NCI-H446 treated with DMSO at 0.1 percent for 48 hours (cell line): ENCODE measurements at places on chromosomes 6 and 20.

- no peak for DNase-seq
These were observed 563.9 kb downstream of the TFAP2A start for GRCh38 chr6:9851006-9851405.

- no peak for DNase-seq
These were observed 898 bp downstream of the LAMA4 start for GRCh38 chr6:112253498-112253840.

- DNase-seq, result no peak
These were observed 11.1 kb upstream of the EXOC2 start for GRCh38 chr6:704046-704445.

DNA sequence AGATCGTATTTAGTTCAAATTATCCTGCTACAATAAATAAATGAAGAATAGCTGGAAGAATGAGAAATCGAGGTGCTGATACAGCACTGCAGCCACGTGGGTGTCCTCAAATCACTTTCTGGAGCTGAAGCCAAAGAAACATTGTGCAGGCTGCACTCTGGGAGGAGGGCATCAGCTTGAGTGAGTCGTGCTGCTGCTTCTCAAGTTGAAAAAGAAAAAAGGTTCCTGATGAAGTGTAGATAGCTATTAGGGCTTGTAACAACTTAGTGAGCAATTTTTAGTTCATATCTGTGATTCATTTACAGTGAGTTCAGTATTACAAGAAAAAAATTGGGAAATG lies 40.5 kb downstream of the DSE start:
- DNase-seq, result no peak

DNA sequence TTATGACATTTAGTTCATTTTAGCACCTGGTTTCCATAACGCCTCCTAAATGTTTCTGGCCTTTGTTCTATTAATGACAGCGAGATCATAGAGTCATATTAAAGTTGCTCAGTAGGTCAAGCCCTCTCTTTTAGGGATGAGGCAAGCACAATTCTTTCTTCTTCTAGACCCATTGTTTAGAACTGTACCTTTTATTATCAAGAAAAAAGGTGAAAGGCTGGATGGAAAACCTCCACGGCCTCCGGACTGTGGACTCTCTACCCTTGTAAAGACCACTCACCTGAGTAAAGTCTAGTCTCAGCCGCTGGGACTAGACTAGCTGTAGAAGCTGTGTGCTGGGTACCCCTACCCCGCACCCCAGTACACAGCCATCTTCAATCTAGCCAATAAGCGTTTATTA lies 6.0 kb upstream of the AFDN start:
- DNase-seq, result no peak

DNA sequence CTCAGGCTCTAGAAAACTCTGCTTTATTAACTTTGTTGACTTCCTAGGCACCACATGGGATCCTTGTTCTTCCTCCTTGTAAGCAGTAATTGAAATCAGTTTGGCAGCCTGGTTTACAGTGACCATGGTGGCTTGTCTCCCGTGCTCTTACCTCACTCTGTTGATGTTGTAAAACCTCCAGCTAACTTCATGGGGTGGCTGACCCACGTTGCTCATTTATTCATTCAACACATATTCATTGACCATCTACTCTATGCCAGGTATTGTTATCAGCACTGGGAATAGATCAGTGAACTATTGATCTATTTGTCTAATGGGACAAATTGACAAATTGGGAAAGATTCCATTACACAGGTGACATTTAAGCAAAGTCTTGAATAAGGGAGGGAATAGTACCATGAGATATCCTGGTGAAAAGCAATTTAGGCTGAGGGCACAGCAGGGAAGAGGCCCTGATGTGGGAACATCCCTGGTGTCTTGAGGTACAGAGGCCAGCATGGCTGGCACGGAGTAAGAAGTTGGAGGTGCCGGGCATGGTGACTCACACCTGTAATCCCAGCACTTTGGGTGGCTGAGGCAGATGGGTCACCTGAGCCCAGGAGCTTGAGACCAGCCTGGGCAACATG lies 19.1 kb downstream of the ESR1 start:
- DNase-seq, result no peak

GRCh38 chr20:20391766-20392165 lies 23.9 kb downstream of the INSM1 start:
- DNase-seq, result no peak

GRCh38 chr6:136677822-136678221 lies 114.5 kb downstream of the MAP3K5 start:
- DNase-seq, result no peak

DNA sequence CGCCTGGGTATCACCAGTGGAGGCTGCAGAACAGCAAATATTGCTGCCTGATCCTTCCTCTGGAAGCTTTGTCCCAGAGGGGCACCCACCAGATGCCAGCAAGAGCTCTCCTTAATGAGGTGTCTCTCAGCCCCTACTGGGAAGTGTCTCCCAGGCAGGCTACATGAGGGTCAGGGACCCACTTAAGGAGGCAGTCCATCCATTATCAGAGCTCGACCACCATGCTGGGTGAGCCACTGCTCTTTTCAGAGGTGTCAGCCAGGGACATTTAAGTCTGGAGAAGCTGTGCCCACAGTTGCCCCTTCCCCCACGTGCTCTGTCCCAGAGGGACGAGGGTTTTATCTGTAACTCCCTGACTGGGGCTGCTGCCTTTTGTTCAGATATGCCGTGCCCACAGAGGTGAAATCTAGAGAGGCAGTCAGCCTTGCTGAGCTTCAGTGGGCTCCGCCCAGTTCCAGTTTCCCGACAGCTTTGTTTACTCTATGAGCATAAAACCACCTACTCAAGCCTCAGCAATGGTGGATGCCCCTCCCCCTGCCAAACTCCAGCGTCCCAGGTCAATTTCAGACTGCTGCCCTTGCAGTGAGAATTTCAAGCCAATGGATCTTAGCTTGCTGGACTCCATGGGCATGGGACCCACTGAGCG lies 25.9 kb upstream of the AIG1 start:
- no peak for DNase-seq

DNA sequence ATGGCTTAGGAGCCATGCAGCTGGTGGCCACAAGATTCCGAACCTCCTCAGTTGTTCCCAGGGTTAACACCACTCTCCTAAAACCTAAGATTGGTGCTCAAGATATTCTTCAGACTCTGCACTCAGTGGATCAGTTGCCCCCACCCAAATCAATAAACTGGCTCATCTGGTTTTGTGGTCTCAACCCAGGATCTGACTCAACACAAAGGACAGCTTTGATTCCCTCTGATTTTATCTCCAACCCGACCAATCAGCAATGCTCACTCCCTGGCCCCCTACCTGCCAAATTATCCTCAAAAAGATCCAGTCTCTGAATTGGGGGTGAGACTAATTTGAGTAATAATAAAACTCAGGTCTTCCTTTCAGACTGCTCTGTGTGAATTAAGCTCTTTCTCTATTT lies 137.5 kb downstream of the EYS start:
- no peak for DNase-seq

GRCh38 chr6:42366999-42367352 lies 84.8 kb downstream of the TRERF1 start:
- DNase-seq, result no peak

GRCh38 chr20:40317156-40317790 lies 371.8 kb downstream of the MAFB start:
- no peak for DNase-seq

- DNase-seq, result no peak
These were observed 15.2 kb downstream of the RPP21 start for GRCh38 chr6:30360139-30360538.

- peak; percentile 56 for DNase-seq
These were observed 93.3 kb downstream of the SNX5 start for GRCh38 chr20:17875106-17875980.

- DNase-seq, result no peak
These were observed 12.5 kb upstream of the R3HDML start for GRCh38 chr20:44324343-44324742.

- DNase-seq, result no peak
These were observed 24.0 kb downstream of the IL20RA start for GRCh38 chr6:137020776-137021175.

- no peak for DNase-seq
These were observed 440.4 kb downstream of the BTBD3 start for GRCh38 chr20:12358006-12358654.

DNA sequence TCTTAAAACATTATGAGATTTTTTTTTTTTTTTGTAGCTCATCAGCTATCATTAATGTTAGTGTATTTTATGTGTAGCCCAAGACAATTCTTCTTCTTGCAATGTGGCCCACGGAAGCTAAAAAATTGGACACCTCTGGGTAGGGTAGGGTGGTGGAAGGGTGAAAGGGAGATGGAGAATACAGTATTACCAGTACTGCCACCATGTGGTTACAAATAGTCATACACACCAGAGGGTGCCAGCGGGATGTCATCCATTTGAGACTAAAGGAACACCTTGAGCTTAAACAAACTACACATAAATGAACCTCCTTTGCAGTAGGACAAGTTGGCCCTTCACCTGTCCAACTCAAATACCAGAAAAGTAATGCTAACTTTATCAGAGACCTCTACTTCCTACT lies 601.9 kb downstream of the HTR1B start:
- DNase-seq, result no peak

- DNase-seq, result no peak
These were observed 94.0 kb downstream of the STK35 start for GRCh38 chr20:2195614-2196013.

- peak; percentile 84 for DNase-seq
These were observed 296.6 kb upstream of the MANEA start for GRCh38 chr6:95280686-95281273.

DNA sequence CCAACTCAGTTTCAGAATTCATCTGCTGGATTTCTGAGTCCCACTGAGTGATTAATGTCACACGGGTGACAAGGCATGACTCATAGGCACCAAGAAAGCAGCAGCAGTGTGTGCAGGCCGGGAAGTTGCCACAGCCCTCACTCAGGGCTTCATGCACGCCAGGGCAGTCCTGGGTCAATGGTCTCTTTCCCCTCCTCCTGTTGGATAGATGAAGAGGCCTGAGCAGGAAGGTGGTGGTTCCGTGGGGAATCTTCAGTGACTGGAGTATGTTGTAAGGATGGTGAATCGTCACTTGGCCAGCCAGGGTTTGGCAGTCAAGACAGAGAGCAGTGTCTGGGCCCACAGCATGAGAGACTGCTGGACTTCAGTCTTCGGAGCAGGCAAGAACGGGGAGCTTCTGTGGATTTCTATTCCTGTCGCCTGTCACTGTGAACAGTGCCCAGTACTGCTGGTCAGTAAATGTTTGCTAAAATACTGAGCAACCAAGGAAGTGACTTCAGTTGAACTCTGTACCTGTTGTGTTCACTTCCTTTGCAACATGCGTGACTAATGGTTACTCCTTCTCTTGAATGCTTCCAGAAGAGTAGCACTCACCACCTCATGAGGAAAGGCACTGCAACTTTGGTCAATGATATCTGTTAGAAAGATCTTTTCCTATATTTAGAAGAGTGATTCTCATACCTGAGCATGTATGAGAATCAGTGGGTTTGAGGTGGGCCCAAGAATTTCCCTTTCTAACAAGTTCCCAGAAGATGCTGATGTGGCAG lies 62.0 kb upstream of the CD93 start:
- DNase-seq, result no peak

DNA sequence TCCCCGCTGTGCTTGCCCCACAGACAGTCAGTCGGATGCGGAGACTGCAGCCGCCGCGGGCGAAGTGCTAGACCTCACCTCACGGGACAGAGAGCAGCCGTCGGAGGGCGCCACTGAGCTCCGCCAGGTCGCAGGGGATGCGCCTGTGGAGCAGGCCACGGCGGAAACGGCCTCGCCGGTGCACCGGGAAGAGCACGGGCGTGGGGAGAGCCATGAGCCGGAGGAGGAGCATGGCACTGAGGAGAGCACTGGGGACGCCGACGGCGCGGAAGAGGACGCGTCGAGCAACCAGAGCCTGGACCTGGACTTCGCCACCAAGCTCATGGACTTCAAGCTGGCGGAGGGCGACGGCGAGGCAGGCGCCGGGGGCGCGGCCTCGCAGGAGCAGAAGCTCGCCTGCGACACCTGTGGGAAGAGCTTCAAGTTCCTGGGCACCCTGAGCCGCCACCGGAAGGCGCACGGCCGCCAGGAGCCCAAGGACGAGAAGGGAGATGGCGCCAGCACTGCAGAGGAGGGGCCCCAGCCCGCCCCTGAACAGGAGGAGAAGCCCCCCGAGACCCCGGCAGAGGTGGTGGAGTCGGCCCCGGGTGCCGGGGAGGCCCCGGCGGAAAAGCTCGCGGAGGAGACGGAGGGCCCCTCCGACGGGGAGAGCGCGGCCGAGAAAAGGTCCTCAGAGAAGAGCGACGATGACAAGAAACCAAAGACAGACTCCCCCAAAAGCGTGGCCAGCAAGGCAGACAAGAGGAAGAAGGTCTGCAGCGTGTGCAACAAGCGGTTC lies 66.4 kb downstream of the SSR1 start:
- no peak for DNase-seq

GRCh38 chr20:40251284-40251932 lies 437.6 kb downstream of the MAFB start:
- peak; percentile 11 for DNase-seq

DNA sequence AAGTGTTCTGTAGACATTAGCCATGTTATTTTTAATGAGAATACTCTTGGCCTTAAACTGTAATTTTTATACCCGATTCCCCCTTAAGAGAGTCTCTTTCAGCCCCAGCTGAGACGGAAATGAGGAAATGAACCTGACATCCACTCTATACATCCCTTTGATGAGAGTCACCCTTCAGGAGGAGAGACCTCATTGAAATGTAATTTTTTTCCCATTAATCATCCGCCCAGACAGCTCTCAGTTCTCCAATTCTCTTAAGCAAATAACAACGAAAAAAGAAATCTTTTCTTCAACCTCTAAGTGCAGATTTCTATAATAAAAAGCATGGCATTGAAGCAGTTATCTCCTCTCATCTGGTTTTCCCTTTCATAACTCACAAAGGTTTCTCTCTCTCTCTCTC lies 243.8 kb upstream of the PMEPA1 start:
- DNase-seq, result no peak

DNA sequence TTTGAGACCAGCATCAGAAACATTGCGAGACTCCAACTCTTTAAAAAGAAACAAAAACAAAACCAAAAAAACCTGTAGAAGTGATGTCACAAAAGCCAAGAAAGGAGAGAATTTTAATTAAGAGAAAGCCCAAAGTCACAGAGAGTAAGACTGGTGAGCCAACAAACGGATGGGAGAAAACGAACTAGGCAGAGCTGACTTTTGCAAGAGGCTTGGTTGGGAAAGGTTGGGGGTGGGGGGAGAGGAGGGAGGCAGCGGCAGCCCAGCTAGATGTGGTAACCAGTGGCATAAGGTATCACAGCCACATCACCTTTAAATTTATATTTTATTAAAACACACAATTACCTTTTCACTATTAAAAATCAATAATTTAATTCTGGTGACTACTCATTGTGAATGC lies 23.5 kb downstream of the NOL7 start:
- DNase-seq, result no peak

- no peak for DNase-seq
These were observed 2.1 kb downstream of the TGM6 start for GRCh38 chr20:2382833-2383232.

- no peak for DNase-seq
These were observed 392.4 kb downstream of the QKI start for GRCh38 chr6:163806755-163807499.
